ENCODE measurements at places on chromosomes 1 and 21.

GRCh38 chr1:222285526-222285925 is 262.4 kb downstream of the HHIPL2 start:
- no peak overlapping the region for H3K4me3 ChIP-seq
- no peak overlapping the region for H3K27ac ChIP-seq
- H3K27me3 ChIP-seq: no peaks in the 10 kb centered on the region
- H3K4me1 ChIP-seq: no peaks in the 10 kb centered on the region

GRCh38 chr1:247304031-247304430 is 27.6 kb downstream of the ZNF496 start:
- no peak for DNase-seq
- no peak overlapping the region for H3K4me3 ChIP-seq
- no peaks in the 10 kb centered on the region for H3K4me1 ChIP-seq
- no peak overlapping the region for H3K27ac ChIP-seq
- H3K36me3 ChIP-seq: peaks cover 48% of the 10 kb centered on the region

DNA sequence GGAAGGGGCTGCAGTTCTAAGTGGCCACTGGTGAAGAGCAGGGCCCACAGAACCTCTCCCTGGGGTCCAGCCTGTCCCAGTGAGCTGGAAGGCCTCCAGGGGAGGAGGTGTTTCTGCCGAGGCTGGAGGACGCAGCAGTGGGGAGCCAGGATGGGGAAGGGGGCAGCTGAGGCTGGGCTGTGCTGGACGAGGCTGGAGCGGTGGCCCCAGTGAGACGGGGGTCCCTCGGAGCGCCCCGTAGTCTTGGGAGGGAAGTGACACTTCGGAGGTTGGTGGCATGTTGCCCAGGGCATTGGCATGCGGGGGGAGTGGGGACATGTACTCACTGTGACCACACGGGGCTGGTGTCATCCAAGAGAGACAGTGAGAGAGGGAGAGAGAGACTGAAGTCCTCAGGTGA is 33.5 kb downstream of the AJAP1 start:
- no peak overlapping the region for H3K4me3 ChIP-seq
- DNase-seq: no peak

DNA sequence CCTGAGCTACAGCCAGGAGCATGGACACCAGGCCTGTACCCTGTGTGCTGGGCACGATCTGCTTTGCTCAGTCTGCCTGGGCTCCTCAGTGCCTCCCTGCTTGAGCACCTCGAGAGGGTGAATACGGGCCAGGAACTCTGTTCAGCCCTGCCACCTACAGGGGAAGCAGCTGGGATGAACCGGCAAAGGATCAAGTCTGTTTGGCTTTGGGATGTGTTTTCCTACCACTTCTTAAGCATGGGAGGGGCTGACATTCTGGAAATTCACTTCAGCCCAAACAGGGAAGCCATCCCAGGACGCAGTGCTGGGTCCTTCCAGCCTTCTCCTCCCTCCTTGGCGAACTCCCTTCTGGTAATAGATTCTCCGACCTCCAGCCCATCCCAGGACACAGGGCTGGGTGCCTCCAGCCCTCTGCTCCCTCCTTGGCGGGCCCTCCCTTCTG is 55.8 kb upstream of the SELENON start:
- H3K4me1 ChIP-seq: peaks cover 2% of the 10 kb centered on the region
- peaks cover 3% of the 10 kb centered on the region for H3K27me3 ChIP-seq
- DNase-seq: no peak
- H3K4me3 ChIP-seq: no peak overlapping the region
- H3K36me3 ChIP-seq: no peaks in the 10 kb centered on the region

GRCh38 chr1:17122521-17123164 is 3.4 kb upstream of the PADI2 start:
- no peak for DNase-seq
- peaks cover 11% of the 10 kb centered on the region for H3K4me1 ChIP-seq
- H3K4me3 ChIP-seq: no peak overlapping the region
- no peaks in the 10 kb centered on the region for H3K36me3 ChIP-seq
- H3K27me3 ChIP-seq: peaks cover 30% of the 10 kb centered on the region
- H3K27ac ChIP-seq: no peak overlapping the region

DNA sequence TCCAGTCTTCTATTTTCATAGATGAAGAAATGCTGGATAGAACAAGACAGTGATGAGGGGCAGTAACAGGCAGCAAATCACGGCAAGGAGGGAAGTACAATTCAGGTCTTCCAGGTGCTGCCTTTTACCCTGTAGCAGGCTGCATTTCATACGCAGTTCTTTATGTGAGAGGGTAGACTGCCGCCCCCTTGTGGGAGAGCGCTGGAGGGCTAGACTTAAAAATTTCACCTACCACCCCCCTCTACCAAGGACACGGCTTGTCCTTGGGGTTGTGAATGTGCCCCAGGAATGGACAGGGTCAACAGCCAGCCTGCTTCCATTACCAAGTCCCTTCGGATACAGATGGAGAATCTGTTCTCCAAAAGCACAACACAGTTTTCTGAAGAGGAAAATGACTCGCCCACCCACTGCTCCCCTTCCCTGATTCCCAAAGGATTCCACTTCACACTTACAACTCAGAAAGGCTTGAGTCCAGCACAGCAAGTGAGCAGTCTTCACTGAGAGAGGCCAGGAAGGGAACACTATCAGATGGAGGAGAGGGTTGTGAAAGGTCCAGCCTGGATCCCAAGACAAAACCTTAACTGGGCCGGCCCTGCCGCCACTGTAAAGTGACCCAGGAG is 7.4 kb downstream of the WDR77 start:
- peaks cover 40% of the 10 kb centered on the region for H3K4me1 ChIP-seq
- no peak overlapping the region for H3K4me3 ChIP-seq
- DNase-seq: peak; percentile 58
- H3K27me3 ChIP-seq: no peaks in the 10 kb centered on the region
